ENCODE measurements at places on chromosomes 6 and 20.

- DNase-seq, result no peak
Measured at GRCh38 chr6:124825564-124825963, 136.7 kb upstream of the RNF217 start.

DNA sequence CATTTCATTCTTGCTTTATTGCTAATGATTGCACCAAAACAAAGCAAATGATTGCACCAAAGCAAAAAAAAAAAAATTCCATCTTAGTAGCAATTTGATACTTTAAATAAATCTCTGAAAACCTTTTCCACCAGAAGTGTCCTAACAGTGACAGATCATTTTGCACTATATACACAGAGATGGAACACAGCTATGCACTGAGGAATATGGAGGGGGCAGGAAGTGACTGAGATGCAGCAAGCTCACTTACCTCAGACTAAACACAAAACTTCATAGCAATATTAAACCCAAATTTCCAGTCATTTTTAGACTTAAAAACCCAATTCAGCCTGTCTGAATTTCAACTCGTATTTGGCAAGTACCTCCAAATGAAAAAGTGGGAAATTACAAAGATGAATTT, 41.2 kb downstream of the HIVEP2 start:
- no peak for DNase-seq

GRCh38 chr20:57251344-57251743, 15.1 kb downstream of the BMP7 start:
- DNase-seq, result no peak

GRCh38 chr6:21240709-21241108, 352.8 kb upstream of the SOX4 start:
- DNase-seq, result no peak

- DNase-seq, result peak; percentile 43
Measured at GRCh38 chr6:100678027-100678426, 203.1 kb downstream of the ASCC3 start.

- no peak for DNase-seq
Measured at GRCh38 chr6:75775219-75775618, 26.2 kb downstream of the MYO6 start.

- no peak for DNase-seq
Measured at GRCh38 chr6:156827382-156827781, 50.2 kb downstream of the ARID1B start.

Data from hematopoietic multipotent progenitor cell treated with erythropoietin and hydrocortisone succinate and interleukin-3 and kit ligand, for 8 days (in vitro differentiated cells).